ENCODE measurements at places on chromosomes 16 and 17.

DNA sequence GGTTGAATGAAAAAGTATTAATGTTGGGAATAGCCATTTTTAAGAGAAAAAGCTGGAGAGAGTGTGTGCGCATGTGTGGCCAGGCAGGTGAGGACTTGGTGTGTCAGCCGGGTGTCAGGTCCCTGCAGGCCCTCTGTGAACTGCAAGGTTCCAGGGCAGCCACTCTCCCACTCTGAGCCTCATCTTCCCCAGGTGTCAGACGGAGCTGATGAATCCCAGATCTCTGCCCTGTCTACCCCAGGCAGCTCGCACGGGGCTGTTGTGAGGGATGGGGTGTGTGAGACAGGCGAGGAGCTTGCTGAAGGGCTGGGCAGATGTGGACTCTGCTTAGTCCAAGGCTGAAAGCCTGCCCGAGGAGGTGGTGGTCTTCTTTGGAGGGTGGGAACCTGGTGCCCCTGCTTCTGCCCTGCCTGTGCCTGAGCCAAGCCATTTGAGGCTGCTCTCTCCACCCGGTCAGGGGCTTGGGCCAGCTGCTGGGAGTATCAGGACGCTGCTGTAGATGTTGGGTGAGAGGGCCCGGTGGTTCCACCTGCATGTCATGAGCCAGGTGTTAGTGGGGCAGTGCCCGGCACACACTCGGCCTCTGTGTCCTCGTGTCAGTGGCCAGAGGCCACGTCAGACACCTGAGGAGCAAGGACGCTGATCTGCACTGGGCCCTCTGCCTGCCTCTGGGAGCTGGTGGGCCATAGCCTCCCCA lies 122.4 kb downstream of the RAB11FIP4 start:
- DNase-seq: no peak

DNA sequence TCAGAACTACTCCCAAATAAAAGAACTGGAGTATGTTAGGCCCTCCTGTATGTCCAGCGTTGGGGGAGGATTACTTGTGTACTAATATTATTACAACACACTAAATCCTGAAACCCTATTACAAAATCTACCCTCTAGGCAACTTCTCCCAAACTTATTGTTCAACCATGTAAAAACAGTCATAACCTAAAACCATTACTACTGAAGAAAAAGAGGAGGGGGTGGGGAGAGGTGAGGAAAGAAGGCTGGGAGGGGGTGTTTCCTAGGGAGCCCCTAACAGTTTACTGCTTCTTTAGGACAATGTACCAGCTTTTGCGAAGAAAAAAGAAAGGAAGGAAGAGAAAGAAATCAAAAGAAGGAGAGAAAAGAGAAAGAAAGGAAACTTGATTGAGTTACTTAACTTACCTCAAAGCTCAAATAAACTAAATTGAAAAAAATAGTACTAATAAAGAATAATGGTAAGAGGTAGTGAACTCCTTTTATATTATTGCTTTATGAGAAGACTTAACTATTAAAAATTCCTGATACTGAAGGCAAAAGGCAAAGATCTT lies 2.3 kb downstream of the SALL1 start:
- DNase-seq: no peak

- DNase-seq: no peak
These were observed 885 bp upstream of the SLC35B1 start for GRCh38 chr17:49708515-49709183.

- DNase-seq: no peak
These were observed 16.5 kb upstream of the ST6GALNAC1 start for GRCh38 chr17:76659928-76660655.

GRCh38 chr17:44307387-44308186 lies 814 bp upstream of the RUNDC3A start:
- DNase-seq: no peak

GRCh38 chr16:82037666-82038065 lies 2.6 kb downstream of the HSD17B2 start:
- DNase-seq: no peak

GRCh38 chr16:28210264-28210663 lies 1.5 kb downstream of the XPO6 start:
- no peak for DNase-seq

GRCh38 chr16:86292171-86292775 lies 218.1 kb upstream of the FOXF1 start:
- DNase-seq: no peak

- no peak for DNase-seq
These were observed 2.7 kb downstream of the DDX5 start for GRCh38 chr17:64503341-64503740.

DNA sequence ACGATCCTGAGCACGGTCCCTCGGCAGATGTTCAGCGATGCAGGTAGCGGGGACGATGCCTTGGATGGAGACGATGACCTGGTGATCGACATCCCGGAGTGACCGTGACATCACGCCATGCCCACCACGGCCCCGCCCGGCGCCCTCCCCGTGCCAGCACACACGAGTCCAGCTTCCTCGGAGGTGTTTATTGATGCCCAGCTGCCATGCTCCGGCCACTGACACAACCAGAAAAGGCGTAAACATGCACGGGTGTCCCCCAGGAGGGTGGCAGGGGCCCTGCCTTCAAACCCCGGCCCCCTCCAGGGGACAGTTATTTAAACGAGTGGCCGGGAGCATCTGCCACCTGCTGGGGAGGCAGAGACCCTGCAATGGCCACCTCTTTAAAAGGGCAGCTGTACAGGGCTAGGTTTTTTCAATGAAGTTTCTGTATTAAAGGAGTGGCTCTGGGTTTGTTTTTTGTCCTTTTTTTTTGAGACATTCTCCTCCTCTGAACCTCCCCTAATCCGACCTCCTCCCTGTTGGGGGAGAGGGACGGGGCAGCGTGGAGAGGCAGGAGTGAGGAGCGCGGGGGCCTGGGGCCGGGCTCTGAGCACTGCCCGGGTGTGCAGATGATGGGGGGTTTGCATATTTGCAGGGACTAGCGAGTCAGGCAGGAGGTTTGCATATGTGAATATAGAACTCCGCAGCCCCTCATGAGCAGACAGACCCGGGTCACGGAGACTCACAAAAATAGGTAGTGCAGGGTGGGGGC lies 5.3 kb downstream of the DOC2A start:
- DNase-seq: no peak

GRCh38 chr17:7817643-7817964 lies 16.4 kb upstream of the KDM6B start:
- no peak for DNase-seq

GRCh38 chr17:47352848-47353247 lies 29.1 kb downstream of the EFCAB13 start:
- no peak for DNase-seq

- DNase-seq: no peak
These were observed 37.7 kb downstream of the BAHCC1 start for GRCh38 chr17:81432941-81433340.

DNA sequence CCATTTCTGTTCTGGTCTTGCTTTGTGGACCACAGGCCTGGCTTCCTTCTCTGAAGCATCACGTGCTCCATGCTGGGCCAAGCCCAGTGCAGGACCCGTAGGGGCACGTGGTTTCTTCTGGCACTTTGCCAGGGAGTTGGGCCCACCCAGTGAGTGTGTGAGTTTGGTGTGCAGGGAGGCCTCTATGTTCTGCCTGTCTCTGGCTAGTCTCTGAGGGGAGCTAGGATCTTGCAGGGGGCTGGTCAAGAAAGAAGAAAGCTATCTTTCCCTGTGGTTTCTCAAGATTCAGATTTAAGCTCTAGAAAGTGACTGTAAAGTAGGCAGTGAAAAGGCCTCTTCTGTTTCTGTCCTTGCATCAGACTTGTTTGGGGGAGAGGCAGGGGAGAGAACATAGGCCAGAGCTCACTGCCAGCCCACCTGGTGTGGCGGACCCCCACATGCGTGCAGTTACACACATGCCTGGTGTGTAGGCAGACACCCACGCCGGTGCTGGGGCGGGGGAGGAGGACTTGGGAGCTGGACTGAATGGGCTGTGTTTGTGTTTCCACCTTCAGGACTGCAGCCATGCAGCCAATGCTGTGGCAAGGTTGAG lies 11.8 kb downstream of the LASP1 start:
- DNase-seq: no peak

DNA sequence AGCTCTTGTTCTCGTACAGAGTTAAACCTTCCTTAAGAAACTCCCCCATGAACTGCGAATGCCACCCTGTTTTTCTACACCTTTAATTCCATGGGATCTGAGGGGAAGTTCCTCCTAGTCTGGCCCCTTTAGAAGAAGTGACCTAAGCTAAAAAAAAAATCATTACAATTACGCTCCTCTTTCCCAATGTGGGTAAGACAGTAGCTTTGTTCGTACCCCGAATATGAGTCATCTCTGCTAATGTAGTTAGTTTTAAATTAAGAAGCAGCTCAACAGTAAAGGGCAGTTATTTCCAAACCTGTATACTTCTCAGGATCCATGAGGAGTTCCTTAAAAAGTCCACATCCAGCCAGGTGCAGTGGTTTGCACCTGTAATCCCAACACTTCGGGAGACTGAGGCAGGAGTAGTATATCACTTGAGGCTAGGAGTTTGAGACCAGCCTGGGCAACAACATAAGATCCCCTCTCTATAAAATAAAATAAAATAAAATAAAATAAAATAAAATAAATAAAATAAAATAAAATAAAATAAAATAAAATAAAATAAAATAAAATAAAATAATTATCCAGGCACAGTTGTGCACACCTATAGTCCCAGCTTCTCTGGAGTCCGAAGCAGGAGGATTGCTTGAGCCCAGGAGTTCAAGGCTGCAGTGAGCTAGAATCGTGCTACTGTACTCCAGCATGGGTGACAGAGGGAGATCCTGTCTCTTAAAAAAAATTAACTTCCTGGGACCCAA lies 26.1 kb downstream of the RCVRN start:
- DNase-seq: no peak

DNA sequence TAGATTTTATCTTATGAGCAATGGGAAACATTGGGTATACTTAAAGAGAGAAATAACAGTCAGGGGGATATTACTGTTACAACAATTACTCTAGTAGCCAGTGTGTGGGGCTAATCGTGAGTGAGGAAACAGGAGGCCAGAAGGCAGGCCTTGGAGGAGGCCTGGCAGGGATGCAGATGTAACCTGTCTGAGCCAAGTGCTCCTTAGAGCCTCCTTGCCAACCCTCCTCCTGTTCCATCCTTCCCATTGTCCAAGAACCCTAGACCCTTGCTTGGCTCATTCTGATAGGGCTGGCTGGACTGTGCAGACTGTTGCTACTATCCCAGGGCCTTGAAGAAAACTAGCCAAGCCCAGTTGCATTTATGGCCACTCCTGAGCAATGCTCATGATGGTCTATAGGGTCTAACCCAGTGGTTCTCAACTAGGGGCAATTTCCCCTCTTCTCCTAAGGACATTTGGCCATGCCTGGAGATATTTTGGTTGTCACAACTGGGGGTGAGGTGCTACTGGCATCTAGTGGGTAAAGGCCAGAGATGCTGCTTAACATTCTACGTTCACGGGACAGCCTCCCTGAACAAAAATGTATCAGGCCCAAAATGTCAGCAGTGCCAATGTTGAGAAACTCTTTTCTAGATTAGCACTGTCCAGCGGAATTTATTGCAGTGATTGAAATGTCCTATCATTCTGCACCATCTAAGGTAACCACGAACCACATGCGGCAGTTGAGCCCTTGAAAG lies 24.4 kb upstream of the WSCD1 start:
- no peak for DNase-seq

GRCh38 chr16:85204242-85205010 lies 92.2 kb upstream of the CIBAR2 start:
- DNase-seq: no peak

DNA sequence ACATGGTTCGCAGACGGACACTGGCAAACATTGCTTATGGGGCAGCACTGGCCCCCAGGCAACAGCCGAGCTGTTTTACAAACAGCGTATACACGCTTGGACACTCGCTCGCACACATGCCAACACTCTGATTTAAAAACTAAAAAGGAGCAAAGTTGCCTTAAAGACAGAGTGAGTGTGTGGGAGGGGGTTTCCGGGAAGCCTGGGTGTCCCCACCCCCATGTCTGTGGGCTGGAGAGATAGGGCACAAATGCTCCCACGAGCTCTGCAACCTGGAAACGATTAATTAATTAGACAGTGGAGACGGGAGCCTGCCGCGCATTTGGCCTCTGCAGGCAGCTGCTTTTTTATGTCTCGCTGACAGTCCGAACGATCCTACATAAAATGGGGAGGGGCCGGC lies 107.9 kb upstream of the ZNF469 start:
- DNase-seq: no peak

DNA sequence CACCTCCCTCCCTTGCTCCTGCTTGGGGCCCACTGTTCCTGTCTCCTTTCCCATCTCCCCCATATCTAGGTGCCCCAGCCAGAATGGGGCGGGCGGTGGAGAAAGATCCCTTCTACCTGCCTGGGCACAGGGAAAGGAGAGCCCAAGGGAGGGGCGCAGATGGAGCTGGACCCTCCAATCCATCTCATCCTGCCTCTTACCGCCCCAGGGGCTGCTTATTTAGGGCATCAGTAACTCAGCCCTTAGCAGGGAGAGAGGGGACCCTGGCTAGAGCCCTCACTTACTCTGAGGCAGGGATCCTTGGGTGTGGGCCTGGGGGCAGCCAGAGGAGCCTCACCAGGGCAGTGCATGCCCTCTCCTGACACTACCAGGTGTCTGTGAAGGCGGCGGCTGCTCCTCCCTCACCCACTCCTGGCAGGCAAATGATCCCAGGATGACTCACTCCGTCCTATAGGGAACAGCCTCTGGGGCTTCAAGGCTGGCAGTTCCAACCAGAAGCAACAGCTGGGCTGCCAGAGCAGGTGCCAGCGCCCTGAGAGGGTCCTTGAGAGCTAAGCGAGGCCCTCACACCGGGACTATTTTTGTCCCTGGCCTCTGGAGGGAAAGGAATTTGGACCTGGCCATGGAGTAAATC lies 16.3 kb upstream of the BCAR1 start:
- no peak for DNase-seq

GRCh38 chr16:23578101-23578830 lies 17.9 kb downstream of the NDUFAB1 start:
- DNase-seq: no peak

GRCh38 chr17:74839990-74840852 lies 19.5 kb downstream of the GRIN2C start:
- no peak for DNase-seq
